ENCODE measurements at places on chromosomes 12 and 14.

- no peak for DNase-seq
Measured at GRCh38 chr12:96121271-96121711, 72.9 kb upstream of the ELK3 start.

DNA sequence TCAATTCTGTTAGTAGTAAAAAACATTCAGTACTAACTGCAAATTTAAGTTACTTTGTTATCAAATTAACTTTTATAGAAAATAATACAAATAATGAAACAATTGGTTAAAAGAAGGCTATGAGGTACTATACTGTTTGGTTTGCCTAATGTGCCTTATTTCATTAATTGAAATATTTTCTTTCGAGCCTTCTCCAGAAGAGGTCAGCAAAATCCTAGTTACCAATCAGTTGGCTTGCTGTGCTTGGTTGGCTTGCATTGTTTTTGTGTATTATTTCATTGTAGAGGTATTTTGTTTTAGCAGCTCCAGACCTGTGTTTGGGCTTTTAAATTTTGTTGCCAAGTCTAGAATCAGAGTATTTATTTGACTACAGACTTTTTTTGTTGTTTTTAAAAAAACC, 68.5 kb downstream of the AEBP2 start:
- DNase-seq = no peak

GRCh38 chr12:128761379-128761790, 62.4 kb downstream of the SLC15A4 start:
- no peak for DNase-seq

DNA sequence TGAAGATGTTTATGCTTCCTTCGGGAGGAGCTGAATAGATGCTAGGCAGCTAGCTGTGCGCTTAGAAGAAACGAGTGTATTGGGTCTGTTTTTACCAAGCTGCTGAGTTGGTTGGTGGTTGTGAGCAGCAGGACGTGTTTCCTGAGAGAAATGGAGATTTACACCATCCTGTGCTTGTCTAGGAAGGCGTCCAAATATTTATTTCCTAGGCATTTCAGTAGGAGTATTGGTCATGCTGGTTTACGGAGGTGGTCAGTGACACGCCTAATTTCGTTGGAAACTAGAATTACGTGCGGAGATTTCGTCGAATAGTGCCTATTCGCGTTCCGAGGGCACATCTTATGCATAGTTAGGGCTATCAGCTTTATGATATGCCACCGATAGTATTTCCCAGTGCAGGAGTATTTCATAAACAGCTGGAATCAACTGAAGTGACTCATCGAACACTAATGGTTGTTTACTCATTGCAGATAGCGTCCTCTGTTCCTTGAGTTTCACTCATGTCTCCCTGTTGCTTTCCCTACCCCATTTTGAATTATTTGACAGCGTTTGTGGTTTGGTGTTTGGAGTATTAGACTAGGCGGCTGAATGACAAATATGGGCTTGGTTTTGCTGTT, 780 bp downstream of the TBC1D15 start:
- DNase-seq = no peak

- DNase-seq = no peak
Measured at GRCh38 chr12:31033681-31034080, 40.0 kb upstream of the DDX11 start.

- no peak for DNase-seq
Measured at GRCh38 chr12:14954269-14954668, 7.1 kb downstream of the ARHGDIB start.

GRCh38 chr14:64734990-64735389, 30.8 kb downstream of the PLEKHG3 start:
- no peak for DNase-seq

DNA sequence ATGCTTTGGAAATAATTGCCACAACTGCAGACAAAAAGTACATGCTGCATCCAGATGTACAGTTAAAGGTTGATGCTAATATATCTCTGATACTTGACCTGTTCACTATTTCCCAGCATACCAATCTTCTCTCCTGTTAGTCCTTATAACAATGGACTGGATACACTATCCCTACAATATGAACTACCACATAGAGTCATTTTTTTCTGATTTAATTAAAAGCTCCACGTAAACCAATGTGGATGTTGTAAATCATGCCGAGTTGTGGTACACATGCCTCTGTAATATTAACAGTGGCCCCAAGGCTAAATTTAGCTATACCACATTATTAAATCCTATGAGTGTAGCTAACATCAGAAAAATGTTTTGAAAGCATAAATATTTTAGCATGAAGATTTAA, 469.1 kb upstream of the RPL10L start:
- no peak for DNase-seq

DNA sequence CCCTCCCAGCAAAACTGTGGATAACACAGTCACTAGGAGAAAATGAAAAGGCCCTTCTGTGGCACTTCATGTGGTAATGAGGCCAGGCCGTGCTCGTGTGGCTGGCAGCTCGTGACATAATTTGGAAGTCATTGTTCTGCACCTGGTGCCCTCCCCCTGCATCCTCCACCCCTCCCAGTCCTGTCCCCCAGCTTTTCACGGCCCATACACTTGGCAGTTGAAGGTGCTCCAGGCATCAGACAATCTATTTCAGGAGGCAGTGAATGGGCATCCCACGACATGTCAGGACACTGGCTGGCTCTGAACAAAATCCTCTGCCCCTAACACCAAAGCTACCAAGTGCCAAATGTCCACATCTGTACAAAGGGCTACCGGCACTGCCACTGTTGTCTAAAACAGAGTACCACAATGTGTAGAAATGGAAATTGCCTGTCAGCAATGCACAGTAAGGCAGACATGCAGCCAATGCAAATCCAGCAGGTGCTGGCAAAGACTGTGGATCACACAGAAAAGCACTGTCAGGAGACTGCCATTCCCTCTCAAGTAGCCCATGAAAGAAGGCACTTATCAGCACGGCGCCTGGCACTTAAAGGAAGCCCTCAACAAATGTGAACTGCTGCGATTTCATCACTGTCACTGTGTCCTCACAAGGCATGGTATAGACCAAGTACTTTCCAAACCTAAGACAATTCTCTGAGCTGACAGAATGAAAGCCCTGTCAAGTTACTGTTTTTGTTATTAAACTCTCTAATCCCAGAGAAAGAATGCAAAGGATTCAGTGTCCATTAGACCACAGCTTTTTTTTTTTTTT, 39.1 kb downstream of the CORO1C start:
- DNase-seq = no peak

- no peak for DNase-seq
Measured at GRCh38 chr14:96584199-96584906, 82.2 kb downstream of the PAPOLA start.

DNA sequence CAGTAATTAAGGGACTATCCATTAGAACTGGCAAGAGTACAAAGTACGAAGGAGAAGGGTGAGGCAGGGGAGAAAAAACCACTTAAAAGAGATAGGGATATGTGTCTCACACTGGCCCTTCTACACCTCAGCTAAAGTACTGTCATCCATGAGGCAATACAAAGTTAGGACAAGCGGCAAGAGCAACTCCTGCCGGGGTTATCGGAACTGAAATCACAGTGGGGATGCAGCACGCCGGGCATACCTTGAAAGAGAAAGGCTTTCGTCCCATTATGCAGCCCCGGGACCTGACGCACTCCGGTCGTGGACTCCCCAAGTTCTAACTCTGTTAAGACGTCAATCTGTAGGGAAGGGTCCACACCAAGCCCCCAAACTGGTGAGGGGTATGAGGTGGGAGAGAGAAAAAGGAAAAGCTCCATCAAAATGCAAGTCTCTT, 1.1 kb downstream of the NELL2 start:
- DNase-seq = no peak

GRCh38 chr14:99231161-99231849, 40.7 kb downstream of the BCL11B start:
- no peak for DNase-seq
